Left cardiac atrium (tissue), 4 donors: ENCODE measurements at places on chromosomes 6 and 20.
A peak's percentile ranks its signal among the peaks of the same experiment; 100 is the strongest.

DNA sequence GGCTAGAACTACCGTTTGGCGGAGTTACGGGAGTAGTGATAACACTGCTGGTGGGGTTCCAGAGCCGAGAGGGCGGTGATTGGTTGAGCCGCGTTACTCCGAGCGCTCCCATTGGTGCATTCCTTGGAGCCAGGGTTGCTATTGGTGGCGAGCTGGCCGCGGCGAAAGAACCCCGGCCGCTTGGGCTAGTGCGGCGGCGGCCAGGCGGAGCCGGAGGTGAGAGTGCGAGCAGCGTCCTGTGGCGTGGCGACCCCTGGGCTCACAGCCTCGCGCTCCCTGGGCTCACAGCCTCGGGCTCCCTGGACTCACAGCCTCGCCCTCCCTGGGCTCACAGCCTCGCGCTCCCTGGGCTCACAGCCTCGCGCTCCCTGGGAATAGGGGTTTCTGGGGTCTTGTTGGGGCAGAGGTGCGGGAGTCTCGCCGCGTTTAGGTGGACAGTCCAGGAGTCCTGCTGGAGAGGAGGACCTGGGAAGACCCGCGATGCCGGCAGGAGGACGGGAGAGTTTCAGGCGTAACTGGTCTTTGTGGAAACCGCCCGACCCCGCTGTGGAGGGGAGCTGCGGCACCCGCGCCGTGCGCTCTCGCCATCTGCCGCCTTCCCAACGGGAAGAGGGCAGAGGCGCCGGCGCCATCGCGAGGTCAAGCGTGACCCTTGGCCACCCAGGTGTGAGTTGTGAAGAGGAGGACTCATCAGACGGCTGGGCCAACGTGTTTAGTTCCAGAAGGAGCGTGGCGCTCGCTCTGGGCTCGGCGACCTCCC lies 12.2 kb downstream of the PRDM13 start:
- no peak for DNase-seq

DNA sequence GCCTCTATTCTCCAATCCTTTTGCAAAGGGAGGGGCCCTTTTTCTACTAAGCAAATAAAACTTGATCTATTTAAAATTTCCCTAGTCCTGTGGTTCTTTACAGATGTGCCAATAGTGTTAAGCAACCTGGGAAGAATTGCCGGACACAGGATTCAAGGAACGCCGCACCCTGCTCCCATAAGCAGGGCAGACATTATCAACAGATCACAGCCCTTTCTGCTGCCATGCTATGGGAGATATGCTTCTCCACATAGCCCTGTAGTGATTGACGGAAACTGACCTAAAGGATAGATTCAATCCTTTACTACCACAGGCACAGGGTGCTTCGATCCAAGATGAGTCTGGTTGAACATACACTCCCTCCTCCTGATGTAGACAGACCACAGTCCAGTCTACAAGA lies 118.4 kb upstream of the TRAF3IP2 start:
- no peak for DNase-seq

- DNase-seq: no peak
Observed at GRCh38 chr20:61850457-61850856, 215.2 kb downstream of the TAF4 start.

DNA sequence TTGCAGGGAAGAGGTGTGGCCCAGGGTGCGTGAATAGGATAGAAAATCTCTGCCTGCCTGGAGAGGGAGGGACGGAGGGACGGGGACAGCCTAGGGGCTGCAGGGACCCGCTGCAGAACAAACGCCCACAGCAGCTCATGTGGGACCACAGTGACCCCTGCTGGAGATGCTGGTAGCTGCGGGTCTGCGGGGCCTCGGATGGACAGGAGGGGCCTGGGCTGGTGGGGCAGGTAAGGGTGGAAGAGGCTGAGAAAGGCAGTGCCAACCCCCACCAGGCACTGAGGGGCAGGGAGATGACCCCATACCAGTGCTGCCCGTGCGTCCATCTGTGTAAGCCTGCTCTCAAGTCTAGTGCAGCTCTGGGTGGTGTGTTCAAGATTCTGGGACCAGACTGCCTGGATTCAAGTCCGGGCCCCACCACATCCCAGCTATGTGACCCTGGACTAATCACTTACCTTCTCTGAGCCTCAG lies 39.4 kb downstream of the KIAA1755 start:
- DNase-seq: peak; percentile 71

- no peak for DNase-seq
Observed at GRCh38 chr20:38531021-38531420, 50.0 kb upstream of the ADIG start.

DNA sequence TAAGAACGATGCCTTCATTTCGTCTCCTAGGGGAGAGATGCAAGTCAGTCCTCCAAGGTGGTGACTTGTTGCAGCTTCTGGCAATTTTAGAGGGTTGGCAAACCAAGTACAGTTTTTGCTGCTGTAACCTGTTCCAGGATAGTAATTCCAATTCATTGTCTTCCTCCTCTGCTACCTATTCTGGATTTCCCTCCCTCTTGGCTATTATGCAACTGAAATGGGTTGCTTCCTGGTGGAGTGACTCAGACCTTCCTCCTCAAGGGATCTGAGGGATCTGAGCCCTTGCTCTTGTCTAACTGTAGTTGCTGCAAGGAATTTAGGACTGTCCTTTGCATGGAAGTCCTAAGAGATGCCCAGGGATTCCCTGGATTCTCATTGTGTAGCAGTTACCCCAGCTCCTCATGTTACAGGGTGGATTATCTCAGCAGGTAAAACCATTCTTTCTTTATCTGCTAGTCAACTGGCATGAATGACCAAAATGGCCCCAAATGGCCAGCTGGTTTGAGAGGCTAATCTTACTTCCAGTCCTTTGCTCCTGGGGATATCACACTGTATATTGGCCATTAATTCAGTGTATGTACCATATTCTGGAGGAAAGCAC lies 17.6 kb upstream of the ELMO2 start:
- no peak for DNase-seq

- no peak for DNase-seq
Observed at GRCh38 chr20:45592574-45593189, 13.6 kb upstream of the WFDC8 start.

GRCh38 chr6:152471456-152472265 lies 165.5 kb downstream of the SYNE1 start:
- no peak for DNase-seq

- no peak for DNase-seq
Observed at GRCh38 chr6:129672881-129673631, 36.9 kb downstream of the ARHGAP18 start.

GRCh38 chr20:52103913-52104545 lies 87.5 kb downstream of the ZFP64 start:
- DNase-seq: no peak

DNA sequence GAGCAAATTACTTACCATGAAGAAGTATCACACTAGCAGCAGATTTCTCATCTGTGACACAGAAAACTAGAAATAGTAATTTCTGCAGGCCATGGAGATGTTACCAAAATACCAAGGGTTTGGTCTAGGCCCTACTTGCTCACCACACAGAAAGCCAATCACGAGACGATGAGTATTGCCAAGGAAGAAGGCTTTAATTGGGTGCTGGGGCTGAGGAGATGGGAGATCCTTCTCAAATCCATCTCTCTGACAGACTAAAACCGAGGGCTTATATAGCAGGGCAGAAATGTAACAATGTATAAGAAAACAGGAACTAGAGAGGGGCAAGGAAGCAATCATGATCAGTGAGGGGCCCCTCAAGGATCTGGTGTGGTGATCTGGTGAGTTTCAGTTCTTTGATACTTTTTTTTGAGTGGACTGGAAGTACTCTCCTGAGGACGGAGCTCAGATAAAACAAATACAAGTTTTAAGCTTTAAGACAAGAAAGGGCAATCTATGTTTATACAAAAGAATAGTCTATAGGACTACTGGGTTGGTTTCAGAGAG lies 40.9 kb downstream of the RNF182 start:
- no peak for DNase-seq

DNA sequence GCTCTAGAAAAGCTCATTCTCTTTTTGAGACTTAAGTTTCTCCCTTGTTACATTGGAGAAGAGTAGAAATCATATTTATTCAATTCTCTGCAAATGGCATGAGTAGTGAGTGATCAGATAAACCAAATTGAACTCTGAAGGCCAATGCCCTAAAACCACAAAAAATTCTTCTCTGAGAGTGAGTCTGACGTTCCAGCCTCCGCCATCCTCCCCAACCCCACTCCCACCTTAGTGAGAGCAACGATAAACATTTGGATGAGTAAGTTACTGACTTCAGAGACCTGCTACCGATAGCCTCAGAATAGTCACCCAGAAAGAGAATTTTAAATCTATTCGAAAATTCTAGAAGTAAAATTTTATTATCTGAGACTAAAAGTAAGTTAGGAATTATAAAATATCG lies 94.6 kb downstream of the TFAP2A start:
- no peak for DNase-seq

DNA sequence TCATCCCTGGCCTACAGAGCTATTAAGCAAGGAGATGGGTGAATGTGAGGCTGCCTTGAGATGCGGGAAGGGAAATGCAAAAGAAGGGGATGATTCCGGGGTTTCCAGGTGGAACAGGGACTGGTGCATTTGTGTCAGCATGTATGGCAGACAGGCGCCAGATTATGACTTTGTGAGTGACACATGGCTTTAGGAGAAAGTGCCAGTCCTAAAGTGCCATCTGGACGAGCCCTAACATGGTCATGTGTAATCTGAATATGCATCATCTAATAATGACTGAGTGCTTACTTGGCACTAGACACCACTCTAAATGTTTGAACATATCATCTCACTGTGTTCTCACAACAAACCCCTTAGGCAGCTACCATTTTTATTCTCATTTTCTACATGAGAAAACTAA lies 195.0 kb upstream of the TSHZ2 start:
- DNase-seq: no peak

- no peak for DNase-seq
Observed at GRCh38 chr6:46816626-46817025, 23.4 kb downstream of the MEP1A start.

DNA sequence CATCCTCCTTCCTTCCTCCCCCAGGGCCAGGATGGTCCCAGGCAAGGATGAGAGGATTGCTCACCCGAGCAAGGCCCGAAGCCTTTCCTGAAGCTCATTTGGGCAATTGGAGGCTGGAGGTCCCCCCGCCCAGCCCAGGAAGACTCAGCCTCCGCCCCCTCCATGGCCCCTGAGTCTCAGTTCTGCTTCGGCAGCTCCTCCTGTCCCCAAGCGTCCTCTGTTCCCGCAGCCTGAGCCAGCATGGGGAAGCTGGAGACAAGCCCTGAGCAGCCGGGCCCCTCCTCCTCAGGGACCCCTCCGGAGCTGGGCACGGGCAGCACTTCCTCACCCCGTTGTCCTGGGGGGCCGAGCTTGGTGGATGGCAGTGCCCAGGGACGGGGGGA lies 26.0 kb downstream of the SLC17A9 start:
- no peak for DNase-seq

DNA sequence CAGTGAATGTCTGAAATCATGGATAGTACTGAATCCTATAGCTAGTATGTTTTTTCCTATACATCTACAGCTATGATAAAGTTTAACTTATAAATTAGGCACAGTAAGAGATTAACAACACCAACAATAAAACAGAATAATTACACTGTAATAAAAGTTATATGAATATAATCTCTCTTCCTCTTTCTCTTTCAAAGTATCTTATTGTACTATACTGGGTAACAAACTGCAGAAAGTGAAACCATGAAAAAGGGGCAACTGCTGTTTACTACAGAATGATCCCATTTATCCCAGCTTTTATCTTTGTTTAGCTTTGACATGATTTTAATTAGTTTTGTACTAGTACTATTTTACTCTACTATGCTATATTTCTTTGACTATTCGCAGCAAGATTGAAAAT lies 25.8 kb downstream of the ESF1 start:
- no peak for DNase-seq

DNA sequence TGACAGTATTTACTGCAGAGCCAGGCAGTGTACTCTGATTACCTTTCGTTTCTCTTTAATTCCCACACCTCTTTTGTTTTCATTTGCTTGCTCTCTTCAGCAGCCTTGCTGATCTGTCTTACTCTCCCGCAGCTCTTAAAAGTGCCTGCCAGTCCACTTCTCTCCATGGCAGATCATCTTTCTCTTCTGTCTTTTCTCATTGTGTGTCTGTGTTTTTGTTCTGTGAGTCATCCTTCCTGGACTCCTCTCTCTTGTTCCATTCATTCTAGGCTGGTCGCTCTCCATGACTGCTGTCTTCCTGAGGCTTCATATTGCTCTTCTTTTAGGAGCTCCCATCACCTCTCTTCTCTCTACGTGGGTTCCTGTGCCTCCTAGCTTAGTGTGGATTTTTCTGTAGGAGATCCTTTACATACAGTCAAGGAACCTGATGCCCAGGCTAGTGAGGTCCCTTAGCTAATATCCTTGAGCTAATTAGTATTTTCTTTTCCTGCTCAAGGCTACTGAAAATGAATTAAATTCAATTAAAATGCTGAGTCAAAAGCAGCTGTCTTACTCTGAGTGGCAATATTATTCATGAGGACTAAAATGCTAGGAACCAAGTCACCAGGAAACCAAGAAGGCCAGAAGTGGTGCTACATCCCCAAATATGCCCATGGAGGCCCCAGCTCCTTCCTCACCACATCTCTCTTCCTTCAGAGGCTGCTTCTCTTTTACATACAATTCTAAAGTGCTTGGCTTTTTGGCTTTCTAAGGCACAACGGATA lies 86.1 kb downstream of the SLX4IP start:
- no peak for DNase-seq

GRCh38 chr20:20527661-20528060 lies 159.8 kb downstream of the INSM1 start:
- DNase-seq: no peak

- DNase-seq: no peak
Observed at GRCh38 chr20:10369723-10370090, 64.3 kb downstream of the MKKS start.

- peak; percentile 71 for DNase-seq
Observed at GRCh38 chr20:32743237-32744112, at the start of gene COMMD7. Gene COMMD7, minus strand, starts transcription at chr20:32743467. Its CDS starts 76 bp downstream, at chr20:32743391.

DNA sequence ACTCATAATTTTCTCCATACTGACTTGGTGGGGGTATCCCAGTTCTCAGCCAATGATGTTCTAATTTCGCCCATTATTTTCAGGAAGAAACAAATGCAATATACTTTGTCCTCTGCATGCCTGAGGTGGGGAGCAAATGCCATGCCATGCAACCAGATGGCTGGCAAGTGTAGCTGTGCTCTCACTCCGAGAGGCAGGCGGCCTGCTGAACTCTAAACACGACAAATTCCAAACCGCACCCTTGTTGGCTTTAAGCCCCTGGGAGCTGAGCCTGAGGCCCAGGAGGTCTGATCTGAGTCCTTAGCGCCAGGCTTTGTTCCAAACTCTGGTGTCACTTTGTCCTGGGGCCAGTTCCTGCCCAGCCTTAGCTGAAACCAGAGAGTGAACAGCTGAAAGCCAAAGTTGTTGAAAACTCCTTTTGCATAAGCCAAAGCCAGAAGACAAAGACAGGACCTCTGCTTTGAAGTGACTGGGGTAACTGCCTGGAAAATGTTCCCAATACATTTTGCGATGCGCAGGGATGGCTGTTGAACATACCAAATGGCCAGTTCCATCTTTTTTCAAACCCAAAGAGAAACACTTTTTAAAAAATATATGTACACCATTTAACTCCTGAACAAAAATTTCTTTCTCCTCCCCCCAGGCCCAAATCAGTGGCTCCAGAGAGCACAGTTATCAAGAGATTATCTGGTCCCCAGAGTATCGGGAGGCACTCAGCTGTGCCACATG lies 46.2 kb downstream of the TTI1 start:
- DNase-seq: peak; percentile 75
